ENCODE measurements at places on chromosomes 12 and 14. TPM values are rescaled to one million over a fixed set of nuclear protein-coding genes. Genes with fewer than 3 reads are reported as not detected.

- no peak overlapping the region for H3K27ac ChIP-seq
- peaks cover 3% of the 10 kb centered on the region for H3K4me1 ChIP-seq
- H3K27me3 ChIP-seq, result no peaks in the 10 kb centered on the region
- no peak overlapping the region for H3K4me3 ChIP-seq
- H3K36me3 ChIP-seq, result no peaks in the 10 kb centered on the region
These were observed 861.3 kb upstream of the MGAT4C start for GRCh38 chr12:87117526-87117925.

DNA sequence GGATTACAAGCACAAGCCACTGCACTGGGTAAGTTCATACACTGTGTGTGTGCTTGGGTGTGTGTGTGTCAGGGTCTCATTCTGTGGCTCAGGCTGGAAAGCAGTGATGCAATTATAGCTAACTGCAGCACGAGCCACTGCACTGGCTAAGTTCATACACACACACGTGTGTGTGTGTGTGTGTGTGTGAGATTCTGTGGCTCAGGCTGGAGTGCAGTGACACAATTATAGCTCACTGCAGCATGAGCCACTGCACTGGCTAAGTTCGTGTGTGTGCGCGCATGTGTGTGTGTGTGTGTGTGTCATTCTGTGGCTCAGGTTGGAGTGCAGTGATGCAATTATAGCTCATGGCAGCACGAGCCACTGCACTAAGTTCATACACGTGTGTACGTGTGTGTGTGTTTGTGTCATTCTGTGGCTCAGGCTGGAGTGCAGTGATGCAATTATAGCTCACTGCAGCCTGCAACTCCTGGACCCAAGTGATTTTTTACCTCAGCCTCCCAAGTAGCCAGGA lies 85.4 kb downstream of the HECTD1 start:
- no peaks in the 10 kb centered on the region for H3K4me1 ChIP-seq
- H3K36me3 ChIP-seq, result peaks cover 74% of the 10 kb centered on the region
- no peak overlapping the region for H3K4me3 ChIP-seq
- DNase-seq, result no peak
- H3K27me3 ChIP-seq, result no peaks in the 10 kb centered on the region
- H3K27ac ChIP-seq, result no peak overlapping the region

GRCh38 chr12:45880533-45880932 lies 109.8 kb downstream of the SCAF11 start:
- H3K4me3 ChIP-seq, result no peak overlapping the region
- H3K27me3 ChIP-seq, result no peaks in the 10 kb centered on the region

GRCh38 chr12:105468464-105468863 lies 138.0 kb downstream of the C12orf75 start:
- DNase-seq, result no peak
- peak overlapping the region; percentile 72 for H3K27ac ChIP-seq
- no peaks in the 10 kb centered on the region for H3K36me3 ChIP-seq
- H3K4me3 ChIP-seq, result no peak overlapping the region

GRCh38 chr14:59919570-59920377 lies at the start of gene LRRC9:
Gene LRRC9, plus strand, starts transcription at chr14:59920144.
- peak within 1 kb of the TSS; percentile 56 for H3K4me3 ChIP-seq
- DNase-seq, result no peak
- no peaks in the 10 kb centered on the region for H3K4me1 ChIP-seq
- H3K27ac ChIP-seq, result no peak within 1 kb of the TSS
- no peaks in the 10 kb centered on the region for H3K36me3 ChIP-seq

- no peaks in the 10 kb centered on the region for H3K27me3 ChIP-seq
- DNase-seq, result no peak
- H3K4me3 ChIP-seq, result no peak overlapping the region
- H3K27ac ChIP-seq, result no peak overlapping the region
- no peaks in the 10 kb centered on the region for H3K36me3 ChIP-seq
These were observed 161.7 kb downstream of the ALX1 start for GRCh38 chr12:85441741-85442140.

DNA sequence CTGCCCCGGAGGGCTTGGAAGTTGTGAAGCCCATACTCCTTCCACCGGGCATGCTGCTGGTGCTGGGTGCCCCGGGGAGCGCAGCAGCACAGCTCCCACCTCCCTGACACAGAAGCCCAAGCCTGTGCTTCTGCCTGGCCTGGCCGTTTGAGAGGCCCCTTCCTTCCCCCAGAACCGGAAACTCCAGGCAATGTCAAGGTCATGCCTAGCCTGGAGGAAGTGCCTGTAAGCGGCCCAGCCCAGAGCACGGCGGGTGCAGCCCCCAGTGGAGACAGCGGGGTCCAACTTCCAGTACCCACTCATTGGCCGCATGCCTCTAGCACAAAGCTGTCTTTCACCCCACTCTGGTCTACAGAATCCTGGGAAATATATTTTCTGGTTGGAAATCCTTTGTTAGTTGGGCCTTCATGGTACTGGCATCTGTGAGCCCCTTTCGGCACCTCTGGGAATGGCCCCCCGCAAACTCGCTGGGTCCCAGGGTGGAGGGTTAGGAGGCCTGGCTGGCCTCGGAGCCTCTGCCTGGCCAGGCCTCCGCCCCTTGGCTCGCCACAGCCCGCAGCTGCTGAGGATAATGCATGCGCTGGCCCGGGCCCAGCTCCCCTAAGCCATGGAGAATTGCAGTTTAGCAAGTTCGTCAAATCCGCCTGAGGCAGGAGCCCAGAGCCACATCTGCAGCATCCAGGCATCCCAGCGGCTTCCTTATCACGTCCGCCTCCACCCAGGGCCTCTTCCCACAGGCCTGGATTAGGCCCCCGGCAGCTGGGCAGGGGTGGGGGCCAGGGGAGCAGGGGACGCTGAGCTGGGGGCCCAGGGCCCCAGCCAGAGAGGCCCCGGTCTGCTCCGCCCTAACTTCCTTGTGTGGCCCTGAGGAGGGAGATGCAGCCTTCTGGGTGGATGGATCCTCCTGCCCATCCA lies 48.9 kb upstream of the DLK1 start:
- DNase-seq, result no peak
- no peak overlapping the region for H3K27ac ChIP-seq
- H3K36me3 ChIP-seq, result no peaks in the 10 kb centered on the region
- no peaks in the 10 kb centered on the region for H3K27me3 ChIP-seq
- H3K4me3 ChIP-seq, result no peak overlapping the region
- no peaks in the 10 kb centered on the region for H3K4me1 ChIP-seq

DNA sequence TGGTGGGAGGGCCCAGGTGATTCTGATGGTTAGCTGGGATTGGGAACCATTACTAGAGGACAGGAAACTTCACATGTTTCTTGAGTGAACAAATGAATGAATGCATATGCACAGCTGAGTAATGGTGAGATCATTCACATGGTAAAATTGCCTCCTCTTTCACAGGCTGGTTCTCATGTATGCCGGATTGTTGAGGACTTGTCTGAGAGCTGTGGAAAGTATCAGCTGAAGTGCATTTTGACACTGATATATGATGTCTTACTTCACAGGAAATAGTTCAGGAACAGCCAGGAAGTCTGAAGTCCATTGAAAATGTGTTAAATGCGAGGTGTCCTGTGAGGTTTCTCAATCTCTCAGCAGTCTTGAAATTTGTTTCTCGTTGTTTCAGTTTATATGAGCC lies 77.6 kb upstream of the DACT1 start:
- no peak for DNase-seq
- no peaks in the 10 kb centered on the region for H3K4me1 ChIP-seq
- no peak overlapping the region for H3K4me3 ChIP-seq

GRCh38 chr12:42511656-42512055 lies 77.9 kb downstream of the PRICKLE1 start:
- H3K4me1 ChIP-seq, result peaks cover 4% of the 10 kb centered on the region
- DNase-seq, result no peak
- H3K27ac ChIP-seq, result no peak overlapping the region
- H3K4me3 ChIP-seq, result no peak overlapping the region
- H3K27me3 ChIP-seq, result no peaks in the 10 kb centered on the region

GRCh38 chr14:92500491-92500941 lies 13.1 kb upstream of the RIN3 start:
- no peaks in the 10 kb centered on the region for H3K4me1 ChIP-seq
- no peaks in the 10 kb centered on the region for H3K27me3 ChIP-seq
- DNase-seq, result no peak
- no peak overlapping the region for H3K4me3 ChIP-seq
- H3K36me3 ChIP-seq, result no peaks in the 10 kb centered on the region
- no peak overlapping the region for H3K27ac ChIP-seq

DNA sequence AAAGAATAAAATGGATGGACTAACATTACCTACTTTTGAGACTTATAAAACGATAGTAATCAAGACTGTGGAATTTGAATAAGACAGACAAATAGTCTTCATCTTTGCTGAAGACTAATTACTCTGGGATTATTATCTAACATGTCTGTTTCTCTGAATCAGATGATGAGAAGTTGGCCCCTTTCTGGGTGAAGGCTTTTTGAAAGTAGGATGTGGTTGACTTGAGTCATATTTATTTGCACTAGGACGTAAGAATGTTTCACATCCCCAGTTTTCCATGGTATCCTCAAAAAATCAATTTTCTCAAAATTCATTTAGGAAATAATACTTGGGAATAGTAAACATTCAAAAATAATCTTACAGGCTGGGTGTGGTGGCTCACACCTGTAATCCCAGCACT lies 31.8 kb downstream of the PKP2 start:
- H3K4me1 ChIP-seq, result no peaks in the 10 kb centered on the region
- H3K27me3 ChIP-seq, result no peaks in the 10 kb centered on the region
- H3K36me3 ChIP-seq, result no peaks in the 10 kb centered on the region
- no peak overlapping the region for H3K27ac ChIP-seq
- no peak overlapping the region for H3K4me3 ChIP-seq
- no peak for DNase-seq

DNA sequence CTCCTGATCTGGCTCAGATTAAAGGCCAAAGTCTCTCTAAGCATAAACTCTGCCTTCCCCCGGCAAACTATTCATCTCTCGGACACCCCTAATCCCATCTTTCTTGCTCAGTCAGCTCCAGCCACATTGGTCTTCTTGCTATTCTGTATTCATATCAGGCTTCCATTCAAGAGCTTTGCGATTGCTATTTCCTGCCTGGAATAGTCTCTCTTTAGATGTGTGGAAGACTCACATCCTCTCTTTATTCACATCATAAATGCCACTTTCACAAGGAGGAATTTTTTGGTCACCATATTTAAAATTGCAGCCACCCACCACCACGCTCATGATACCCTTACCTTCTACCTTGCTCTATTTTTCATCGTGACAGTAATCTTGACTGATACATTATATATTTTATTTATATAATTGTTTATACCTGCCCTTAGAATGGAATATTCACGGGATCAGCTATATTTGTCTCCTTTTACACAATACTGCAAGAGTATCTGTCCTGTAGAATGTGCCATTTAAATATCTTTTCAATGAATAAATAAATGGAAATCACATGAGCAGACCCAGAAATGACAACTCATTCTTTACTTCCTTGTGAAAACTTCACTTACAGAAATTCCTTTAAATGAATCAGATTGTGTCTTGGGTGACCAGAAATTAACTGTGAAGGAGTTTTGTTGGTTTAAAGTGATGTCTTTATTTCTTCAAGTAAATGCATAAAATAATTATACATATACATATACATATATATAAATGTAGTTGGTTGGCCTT lies 780.6 kb upstream of the FLRT2 start:
- H3K36me3 ChIP-seq, result no peaks in the 10 kb centered on the region
- H3K4me1 ChIP-seq, result no peaks in the 10 kb centered on the region
- no peak overlapping the region for H3K27ac ChIP-seq
- H3K27me3 ChIP-seq, result no peaks in the 10 kb centered on the region
- DNase-seq, result no peak

- H3K4me1 ChIP-seq, result no peaks in the 10 kb centered on the region
- no peaks in the 10 kb centered on the region for H3K36me3 ChIP-seq
- no peak overlapping the region for H3K4me3 ChIP-seq
- DNase-seq, result no peak
These were observed 227.5 kb upstream of the LMO3 start for GRCh38 chr12:16833376-16834015.

GRCh38 chr12:108400900-108401480 lies 61.9 kb upstream of the CMKLR1 start:
- DNase-seq, result no peak
- H3K4me1 ChIP-seq, result no peaks in the 10 kb centered on the region
- no peaks in the 10 kb centered on the region for H3K36me3 ChIP-seq
- H3K4me3 ChIP-seq, result no peak overlapping the region
- no peaks in the 10 kb centered on the region for H3K27me3 ChIP-seq
- H3K27ac ChIP-seq, result no peak overlapping the region

GRCh38 chr12:49030714-49031572 lies 12.4 kb upstream of the PRKAG1 start:
- no peaks in the 10 kb centered on the region for H3K27me3 ChIP-seq
- H3K4me1 ChIP-seq, result no peaks in the 10 kb centered on the region
- peaks cover 74% of the 10 kb centered on the region for H3K36me3 ChIP-seq
- H3K4me3 ChIP-seq, result no peak overlapping the region
- no peak for DNase-seq
- no peak overlapping the region for H3K27ac ChIP-seq

GRCh38 chr14:34733245-34733644 lies 18.9 kb upstream of the CFL2 start:
- no peaks in the 10 kb centered on the region for H3K27me3 ChIP-seq
- H3K36me3 ChIP-seq, result no peaks in the 10 kb centered on the region
- H3K4me1 ChIP-seq, result no peaks in the 10 kb centered on the region
- no peak overlapping the region for H3K4me3 ChIP-seq
- no peak for DNase-seq

- no peaks in the 10 kb centered on the region for H3K4me1 ChIP-seq
- no peaks in the 10 kb centered on the region for H3K27me3 ChIP-seq
- no peak for DNase-seq
- H3K4me3 ChIP-seq, result no peak overlapping the region
- no peaks in the 10 kb centered on the region for H3K36me3 ChIP-seq
- no peak overlapping the region for H3K27ac ChIP-seq
These were observed 12.9 kb downstream of the FOXG1 start for GRCh38 chr14:28779456-28779855.

GRCh38 chr12:53938326-53939140 lies at the start of gene HOXC13:
Gene HOXC13, plus strand, starts transcription at chr12:53938831. Its CDS starts 76 bp downstream, at chr12:53938907.
- DNase-seq, result no peak
- H3K36me3 ChIP-seq, result no peaks in the 10 kb centered on the region
- peaks cover 59% of the 10 kb centered on the region for H3K27me3 ChIP-seq
- H3K4me1 ChIP-seq, result peaks cover 2% of the 10 kb centered on the region
- no peak within 1 kb of the TSS for H3K27ac ChIP-seq

- peak overlapping the region; percentile 65 for H3K4me3 ChIP-seq
- peaks cover 4% of the 10 kb centered on the region for H3K4me1 ChIP-seq
- DNase-seq, result no peak
- H3K27me3 ChIP-seq, result no peaks in the 10 kb centered on the region
- H3K36me3 ChIP-seq, result no peaks in the 10 kb centered on the region
- peak overlapping the region; percentile 25 for H3K27ac ChIP-seq
These were observed 1.7 kb upstream of the FLRT2 start for GRCh38 chr14:85528080-85528896.

DNA sequence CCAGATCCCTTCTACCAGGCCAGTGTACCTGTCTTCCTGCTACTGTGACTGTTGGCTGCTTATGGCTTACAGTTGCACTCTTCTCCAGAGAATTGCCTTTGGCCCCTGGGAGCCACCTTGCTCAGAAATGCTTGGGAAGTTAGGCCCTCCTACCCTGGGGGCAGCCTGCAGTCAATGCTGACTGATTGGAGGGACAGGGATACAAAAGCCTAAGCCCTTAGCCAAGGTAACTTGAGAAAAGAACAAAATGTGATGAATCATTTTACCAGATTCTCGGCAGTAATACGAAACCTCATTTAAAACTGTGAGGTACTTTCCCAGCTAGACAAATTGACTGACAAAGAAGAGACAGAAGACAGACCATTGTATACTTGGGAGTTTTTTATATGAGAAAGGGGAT lies 47.3 kb downstream of the PTCSC3 start:
- DNase-seq, result no peak
- H3K27me3 ChIP-seq, result no peaks in the 10 kb centered on the region
- H3K27ac ChIP-seq, result no peak overlapping the region

The SAMD15 gene
- not detected for total RNA-seq

The NAV3 gene
- total RNA-seq, result 9.7 TPM

The GDF3 gene
- not detected for total RNA-seq

The CRADD gene
- total RNA-seq, result not detected

The GLIPR1L1 gene
- not detected for total RNA-seq
